NCI-H2029 treated with DMSO at 0.1 percent for 48 hours (cell line): ENCODE measurements at places on chromosomes 11 and 22.
A peak's percentile ranks its signal among the peaks of the same experiment; 100 is the strongest.

DNA sequence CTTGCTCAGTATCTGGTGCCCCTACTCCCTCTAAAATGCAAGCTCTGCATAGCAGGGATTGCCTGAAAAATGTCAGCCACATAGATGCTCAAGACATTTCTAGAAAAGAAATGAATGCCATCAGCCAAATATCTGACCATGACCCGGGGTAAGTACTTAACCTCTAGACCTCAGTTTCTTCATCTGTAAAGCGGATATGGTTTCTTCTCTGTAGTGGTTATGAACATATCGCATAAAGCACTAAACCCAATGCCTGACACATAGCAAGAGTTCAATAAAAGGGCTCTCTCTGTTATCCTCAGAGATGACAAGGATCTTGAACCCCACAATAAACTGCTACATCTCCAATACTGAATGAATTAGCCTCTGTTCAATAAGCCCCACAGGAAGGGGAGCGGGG lies 122.6 kb downstream of the ABTB2 start:
- DNase-seq: no peak

GRCh38 chr11:58912124-58912523 lies 27.2 kb upstream of the GLYATL1 start:
- DNase-seq: no peak

DNA sequence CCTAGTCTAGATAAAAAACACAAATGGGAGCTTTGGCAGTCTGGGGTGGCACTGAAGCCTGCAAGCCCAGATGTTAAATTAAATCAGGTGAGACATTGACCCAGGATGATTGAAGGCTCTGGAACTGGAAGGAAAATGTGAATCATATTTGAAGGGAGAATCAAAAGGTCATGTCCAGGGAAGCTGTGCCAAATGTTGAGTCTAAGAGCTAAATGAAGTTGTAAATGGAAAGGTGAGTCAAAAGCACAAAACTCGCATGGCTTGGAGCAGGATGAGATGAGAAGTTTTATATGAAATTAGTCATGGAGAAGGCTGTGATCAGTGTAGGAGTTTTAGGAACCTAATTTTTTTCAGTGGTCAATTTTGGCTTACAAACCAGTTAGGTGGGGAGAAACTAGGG lies 301.1 kb downstream of the BLID start:
- no peak for DNase-seq

GRCh38 chr22:25352294-25352680 lies 132.8 kb downstream of the CRYBB2 start:
- no peak for DNase-seq

- no peak for DNase-seq
These were observed 90.0 kb downstream of the ARHGAP42 start for GRCh38 chr11:100777103-100777502.

DNA sequence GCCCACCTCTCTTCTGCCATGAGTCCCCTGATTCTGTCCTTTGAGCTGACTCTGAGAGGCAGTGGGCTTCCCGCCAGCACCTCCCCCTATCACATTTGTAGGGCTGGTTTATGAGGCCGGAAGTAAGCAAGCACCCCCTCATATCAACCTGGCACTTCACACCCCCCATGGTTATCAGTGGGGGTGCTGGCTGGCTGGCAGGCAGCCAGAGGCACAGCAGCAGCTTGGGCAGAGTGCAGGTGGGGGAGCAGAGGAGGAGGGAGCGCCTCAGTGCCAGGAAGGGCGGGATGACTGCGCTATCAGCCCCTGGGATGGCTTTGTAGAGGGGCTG lies 22.9 kb upstream of the CHRM4 start:
- no peak for DNase-seq

- DNase-seq: no peak
These were observed 38.5 kb upstream of the GLYATL1 start for GRCh38 chr11:58900479-58901420.

- DNase-seq: no peak
These were observed 5.5 kb downstream of the CD59 start for GRCh38 chr11:33730716-33731115.

DNA sequence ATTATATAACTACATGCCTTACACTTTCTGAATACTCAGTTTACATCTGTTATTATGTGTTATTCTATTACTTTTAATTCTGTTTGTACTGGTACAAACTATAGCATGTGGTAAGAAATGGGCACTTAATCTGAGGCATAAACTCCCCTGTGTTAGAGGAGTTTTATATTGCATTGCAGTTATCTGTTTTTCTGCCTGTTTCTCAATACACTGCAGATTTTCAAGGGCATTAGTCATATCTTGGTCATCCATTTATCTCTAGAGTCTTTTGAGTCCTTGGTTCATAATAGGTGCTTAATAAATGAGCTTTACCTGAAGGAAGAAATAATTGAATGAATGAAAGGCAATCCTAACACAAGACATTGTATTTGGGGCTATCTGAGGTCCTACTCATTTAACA lies 182.9 kb upstream of the CTSC start:
- DNase-seq: no peak

GRCh38 chr11:104394508-104394907 lies 230.6 kb upstream of the PDGFD start:
- DNase-seq: no peak

GRCh38 chr22:32037236-32037635 lies 5.8 kb upstream of the SLC5A1 start:
- DNase-seq: no peak

GRCh38 chr22:42961810-42962209 lies 53.1 kb downstream of the PACSIN2 start:
- DNase-seq: no peak

- DNase-seq: no peak
These were observed 83.0 kb upstream of the YWHAH start for GRCh38 chr22:31861226-31861840.

- DNase-seq: no peak
These were observed 131.7 kb downstream of the TBC1D22A start for GRCh38 chr22:46894081-46894671.

DNA sequence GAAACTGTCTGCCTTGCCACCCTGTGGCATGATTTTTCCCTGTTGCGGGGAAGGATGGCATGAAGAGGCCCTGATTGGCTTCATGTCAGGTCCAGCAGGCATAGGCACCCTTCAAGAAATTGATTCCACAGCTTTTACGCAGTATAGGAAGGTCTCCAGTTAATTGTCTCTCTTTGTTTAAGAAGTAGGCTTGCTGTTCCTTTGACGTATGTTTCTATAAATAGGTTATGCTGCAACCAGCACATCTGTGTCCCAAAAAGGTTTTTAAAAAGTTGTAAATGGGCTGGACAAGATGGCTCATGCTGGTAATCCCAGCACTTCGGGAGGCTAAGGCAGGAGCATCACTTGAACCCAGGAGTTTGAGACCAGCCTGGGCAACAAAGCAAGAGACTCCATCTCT lies 62.6 kb downstream of the CD6 start:
- DNase-seq: no peak

- no peak for DNase-seq
These were observed 19.0 kb upstream of the CHST1 start for GRCh38 chr11:45684440-45684839.

GRCh38 chr11:272195-272930 lies 5.8 kb upstream of the NLRP6 start:
- DNase-seq: no peak

- DNase-seq: no peak
These were observed 57.0 kb downstream of the PDE2A start for GRCh38 chr11:72617080-72617762.

DNA sequence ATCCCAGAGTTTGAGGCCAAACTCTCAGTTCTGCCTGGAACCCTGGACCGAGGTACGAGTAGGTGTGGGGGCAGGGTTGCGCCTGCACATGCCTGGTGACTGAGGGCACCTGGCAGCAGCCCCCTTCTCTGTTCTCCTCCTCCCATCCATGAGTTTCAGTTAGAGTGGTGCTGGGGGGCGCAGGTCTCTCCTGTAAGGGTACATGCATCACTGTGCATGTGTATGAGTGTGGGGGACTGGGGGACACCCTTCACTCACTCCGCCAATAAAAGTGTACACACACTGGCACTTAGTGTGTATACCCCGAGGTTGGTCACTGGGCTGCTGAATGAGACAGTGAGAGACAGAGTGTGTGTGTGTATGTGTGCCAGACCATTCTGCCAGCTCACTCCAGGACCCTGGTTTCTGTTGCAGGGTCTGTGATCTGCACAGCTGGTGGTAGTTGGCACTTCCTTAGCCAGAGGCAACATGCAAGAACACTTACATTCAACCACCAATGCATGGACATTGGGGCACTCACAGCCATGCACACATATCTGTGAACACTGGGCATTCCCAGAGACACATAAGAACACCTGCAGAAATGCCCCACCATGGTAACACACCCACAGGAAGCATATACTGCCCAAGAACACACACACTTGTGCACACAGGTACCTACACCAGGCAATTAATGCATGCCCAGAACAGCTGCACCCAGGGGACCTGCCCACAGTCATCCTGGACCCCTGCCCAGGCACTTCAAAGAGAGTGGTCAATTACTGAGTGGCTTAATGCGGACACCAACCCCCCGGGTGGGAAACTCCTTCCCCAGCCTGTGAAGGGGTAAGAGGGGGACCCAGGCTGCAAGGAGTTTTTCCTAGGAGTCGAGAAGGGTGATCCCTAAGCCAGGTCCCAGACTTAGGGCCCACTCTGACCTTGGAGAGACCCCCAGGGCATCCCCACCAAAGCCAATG lies 1.2 kb upstream of the NRXN2 start:
- DNase-seq: no peak

- no peak for DNase-seq
These were observed 122.3 kb downstream of the KCNQ1 start for GRCh38 chr11:2567026-2567671.

DNA sequence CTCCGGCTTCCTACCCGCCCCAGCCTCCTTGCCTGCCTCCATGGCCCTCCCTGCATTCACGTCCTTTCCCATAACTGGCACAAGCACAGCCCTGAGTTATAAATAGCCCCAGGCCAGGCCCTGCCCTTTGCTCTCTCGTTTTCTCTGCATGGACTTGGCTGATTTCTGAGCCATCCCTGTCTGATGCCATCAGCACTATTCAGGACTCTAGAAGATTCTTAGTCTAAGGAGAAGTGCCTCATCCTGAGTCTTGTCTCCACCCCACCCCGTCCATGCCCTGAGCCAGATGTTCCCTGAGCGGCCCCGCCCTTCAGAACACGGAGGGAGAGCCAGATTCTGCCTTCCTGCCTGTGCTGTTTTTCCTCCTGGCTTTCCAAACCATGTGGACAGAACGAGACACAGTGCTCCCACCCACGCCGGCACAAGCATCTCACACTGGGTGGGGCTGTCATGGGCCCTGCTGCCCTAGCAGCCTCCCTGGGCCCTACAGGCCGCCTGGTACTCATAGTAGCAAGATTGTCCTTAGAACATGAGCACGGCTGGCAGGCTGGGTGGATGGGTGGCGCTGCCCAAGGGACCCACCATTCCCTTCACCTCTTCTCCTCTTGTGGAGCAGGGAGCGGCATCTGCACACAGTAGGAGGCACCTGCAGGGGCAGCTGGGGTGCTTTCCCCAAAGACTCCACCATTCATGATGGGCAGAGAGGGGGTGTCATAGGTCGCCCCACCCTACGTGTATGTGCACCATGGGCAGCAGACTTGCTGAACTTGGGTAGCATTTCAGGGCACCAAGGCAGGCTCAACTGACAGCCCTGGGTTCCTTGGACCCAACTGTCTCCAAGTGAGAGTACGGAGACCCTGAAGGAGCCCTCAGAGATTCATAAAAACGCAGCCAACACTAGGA lies 76.9 kb downstream of the BCR start:
- no peak for DNase-seq

- DNase-seq: no peak
These were observed 1339.2 kb upstream of the TENM4 start for GRCh38 chr11:80779905-80780605.

- DNase-seq: no peak
These were observed at the start of gene ACTN3 for GRCh38 chr11:66546368-66546965. TSS of gene ACTN3 (plus strand) at chr11:66546903. CDS start at chr11:66546938, 35 bp downstream.

- no peak for DNase-seq
These were observed 83.3 kb downstream of the DGCR2 start for GRCh38 chr22:19038728-19039447.

- no peak for DNase-seq
These were observed 4.3 kb downstream of the C1QTNF6 start for GRCh38 chr22:37183432-37184379.

- DNase-seq: no peak
These were observed 12.0 kb downstream of the PDHX start for GRCh38 chr11:34928268-34928959.

GRCh38 chr11:26622181-26622580 lies 50.1 kb upstream of the MUC15 start:
- DNase-seq: no peak

- no peak for DNase-seq
These were observed 16.9 kb downstream of the TRIOBP start for GRCh38 chr22:37713761-37714160.

GRCh38 chr11:34756591-34756990 lies 135.7 kb downstream of the EHF start:
- no peak for DNase-seq

DNA sequence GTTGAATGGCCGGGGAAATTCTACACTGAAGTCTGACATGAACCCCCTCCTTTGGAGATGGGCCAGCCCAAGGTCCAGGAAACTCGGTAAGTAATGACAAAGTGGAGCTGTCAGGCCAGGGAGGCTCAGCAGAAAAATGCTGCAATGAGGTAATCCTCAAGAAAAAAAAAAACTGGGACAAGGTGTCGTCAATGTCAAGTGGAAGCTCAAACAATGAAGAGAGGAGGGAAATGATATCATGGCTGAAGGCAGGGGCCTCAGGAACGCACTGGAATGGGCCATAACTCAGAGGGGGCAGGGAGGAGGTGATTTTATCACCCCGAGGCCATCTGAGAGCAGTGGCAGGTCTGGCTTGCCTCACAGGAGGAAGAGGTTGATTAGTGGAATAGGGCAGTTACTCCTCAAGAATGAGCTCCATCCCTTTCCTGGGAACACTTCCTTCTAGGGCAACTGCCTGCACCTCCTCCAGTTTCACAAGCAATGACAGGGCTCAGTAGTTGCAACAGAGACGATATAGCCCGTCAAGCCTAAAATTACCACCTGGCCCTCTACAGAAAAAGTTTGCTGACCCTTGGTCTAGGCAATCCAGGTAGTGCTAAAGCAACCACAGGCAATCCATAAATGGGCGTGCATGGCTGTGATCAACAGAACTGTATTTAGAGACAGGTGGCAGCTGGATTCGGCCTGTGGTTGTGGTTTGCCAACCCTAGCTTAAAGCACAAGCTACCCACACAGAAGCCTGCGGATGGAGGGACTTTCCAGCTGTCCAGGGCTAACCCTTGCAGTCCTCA lies 65.2 kb downstream of the FBXO7 start:
- peak; percentile 36 for DNase-seq

DNA sequence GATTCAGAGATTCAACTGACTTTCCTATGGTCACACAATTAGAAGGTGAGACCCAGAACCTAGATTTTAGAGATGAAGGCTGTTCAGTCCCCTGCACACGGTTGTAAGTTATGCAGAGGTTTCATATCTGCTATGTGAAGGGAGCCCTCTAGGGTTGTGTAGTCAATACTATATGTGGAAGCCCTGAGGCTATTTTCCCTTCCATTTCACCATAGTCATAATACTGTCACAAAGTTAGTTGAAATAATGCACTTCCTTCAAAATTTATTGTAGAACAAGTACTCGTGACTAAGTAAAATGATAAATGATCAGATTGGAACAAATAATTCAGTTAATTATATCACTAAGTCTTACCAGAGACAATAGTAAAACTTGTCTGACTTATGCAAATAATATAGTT lies 48.8 kb downstream of the ENDOD1 start:
- no peak for DNase-seq

- no peak for DNase-seq
These were observed 1269.1 kb downstream of the TBC1D22A start for GRCh38 chr22:48031589-48031988.

- no peak for DNase-seq
These were observed 37.5 kb downstream of the MYBPC3 start for GRCh38 chr11:47314992-47315391.
